ENCODE measurements at places on chromosomes 3 and 15.

DNA sequence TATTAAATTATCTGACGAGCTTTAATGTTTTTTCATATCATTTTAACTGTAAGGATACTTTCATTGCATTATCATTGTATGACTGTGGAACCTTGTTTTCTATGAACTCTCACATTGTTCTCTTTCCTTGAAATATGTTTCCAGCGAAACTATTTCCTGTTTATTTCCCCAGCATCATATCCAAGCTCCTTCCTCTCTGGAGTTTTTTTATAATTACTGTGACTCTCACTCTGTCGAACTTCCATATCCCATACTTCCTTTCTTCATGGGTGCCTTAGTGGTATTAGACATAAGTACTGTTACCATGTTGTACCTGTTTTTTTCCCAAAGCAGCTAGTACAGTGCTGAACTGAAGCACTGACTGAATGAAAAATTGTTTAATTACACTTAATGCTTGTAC, 373.6 kb upstream of the CNTN3 start:
- no peak for DNase-seq

DNA sequence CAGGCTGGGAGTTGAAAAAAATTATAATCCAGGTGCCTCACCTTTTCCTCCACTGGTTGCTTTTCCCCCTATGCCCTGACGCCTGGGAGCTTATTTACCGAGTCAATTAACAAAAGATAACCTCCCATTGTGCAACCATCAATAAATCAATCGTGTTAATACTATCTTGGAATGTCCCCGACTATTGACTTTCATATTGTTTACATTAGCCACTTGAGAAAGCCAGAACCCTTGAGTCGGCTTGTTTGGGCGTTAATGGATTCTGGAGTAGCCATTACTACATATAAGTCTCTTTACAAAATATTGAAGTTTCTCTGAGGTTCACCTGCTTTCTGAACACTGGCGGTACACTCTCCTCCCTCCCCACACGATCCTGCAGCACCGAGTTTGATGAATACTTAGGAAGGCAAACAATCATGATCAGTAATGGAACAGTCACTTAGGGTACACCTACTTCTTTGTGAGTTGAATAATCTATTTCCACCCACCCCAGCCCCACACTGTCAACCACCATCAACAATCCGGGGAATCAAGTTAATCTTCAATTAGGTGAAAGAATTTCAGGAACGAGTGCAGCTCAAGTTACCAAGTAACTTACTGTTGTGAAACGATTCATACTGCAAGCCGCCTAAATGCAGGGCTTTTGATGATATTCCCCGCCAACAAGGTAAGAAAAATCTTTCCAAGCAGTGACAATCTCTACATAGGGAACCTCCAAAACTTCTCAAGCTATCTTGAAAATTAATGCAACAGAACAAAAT, 159.3 kb upstream of the NR2F2 start:
- DNase-seq = no peak

- DNase-seq = no peak
Observed at GRCh38 chr3:198107840-198108734, 148.1 kb downstream of the LMLN start.

GRCh38 chr15:80916056-80916455, 73.6 kb downstream of the MESD start:
- no peak for DNase-seq

DNA sequence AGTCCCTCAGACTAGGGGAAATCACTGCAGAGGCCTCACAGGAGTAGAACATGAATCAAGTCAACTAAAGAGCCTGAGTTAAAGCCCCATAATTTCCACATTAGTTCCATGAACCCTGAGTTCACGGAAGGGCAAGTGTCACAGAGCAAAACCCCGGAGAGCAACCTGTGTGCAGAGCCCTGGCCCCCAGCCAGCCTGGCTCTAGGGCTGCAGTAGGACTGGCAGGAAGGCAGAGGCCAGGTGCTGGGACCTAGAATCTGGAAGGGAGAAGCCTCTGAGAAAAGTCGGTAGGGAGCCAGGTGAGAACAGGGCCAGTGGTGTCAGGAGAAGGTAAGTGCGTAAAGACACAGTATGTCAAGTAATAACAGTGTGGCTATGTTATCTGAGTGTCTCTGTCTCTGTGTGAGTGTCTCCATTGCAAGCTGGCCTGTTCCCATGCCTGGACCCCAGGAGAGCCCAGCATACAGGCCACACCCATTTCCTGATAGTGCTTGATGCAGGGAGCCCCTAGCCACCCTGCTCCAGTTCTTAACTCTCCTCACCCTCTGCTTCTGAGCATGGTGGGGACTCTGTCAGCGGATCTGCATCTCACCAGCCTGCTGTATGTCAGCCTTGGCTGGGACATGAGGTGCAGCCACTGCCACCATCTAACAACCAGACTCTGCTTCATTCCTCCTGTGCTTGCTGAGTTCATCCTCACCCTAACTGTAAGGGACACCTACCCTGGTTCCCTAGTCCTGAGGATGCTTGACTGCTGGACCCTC, 11.3 kb upstream of the MANF start:
- DNase-seq = no peak

DNA sequence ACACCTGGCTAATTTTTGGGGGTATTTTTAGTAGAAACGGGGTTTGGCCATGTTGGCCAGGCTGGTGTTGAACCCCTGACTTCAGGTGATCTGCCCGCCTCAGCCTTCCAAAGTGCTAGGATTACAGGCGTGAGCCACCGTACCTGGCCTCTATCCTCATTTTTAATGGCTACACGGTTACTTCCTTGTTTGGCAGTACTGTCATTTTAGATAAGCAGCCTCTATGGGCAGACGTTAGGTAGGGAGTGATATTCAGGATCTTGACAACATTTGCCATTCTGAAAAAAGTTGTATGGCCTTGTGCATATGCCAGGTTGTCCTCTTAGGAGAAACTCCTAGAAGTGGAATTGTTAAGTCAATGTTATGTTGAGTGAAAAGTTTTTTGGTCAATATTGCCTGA, 141.7 kb downstream of the ITPR1 start:
- DNase-seq = no peak

DNA sequence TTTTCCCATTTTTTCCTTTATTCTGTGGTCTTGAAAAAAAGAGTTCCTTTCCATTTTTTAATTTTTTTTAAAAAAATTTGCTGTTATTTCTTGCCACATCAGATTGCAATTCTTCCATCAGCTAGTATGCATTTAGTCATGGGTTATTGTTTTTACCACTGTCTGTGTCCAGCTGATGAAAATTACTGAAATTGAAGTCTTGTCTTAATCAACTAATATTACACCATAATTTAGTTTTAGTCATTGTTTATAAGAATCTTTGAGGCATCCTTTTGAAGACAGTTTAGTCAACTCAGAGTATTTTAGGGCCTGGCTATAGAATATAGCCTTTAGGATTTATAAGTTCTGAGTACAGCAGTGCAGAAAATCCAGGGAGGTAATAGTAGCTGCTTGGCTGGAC, 172.1 kb downstream of the LRTM1 start:
- no peak for DNase-seq

- peak; percentile 37 for DNase-seq
Observed at GRCh38 chr15:80093854-80094418, 34.5 kb downstream of the ZFAND6 start.

DNA sequence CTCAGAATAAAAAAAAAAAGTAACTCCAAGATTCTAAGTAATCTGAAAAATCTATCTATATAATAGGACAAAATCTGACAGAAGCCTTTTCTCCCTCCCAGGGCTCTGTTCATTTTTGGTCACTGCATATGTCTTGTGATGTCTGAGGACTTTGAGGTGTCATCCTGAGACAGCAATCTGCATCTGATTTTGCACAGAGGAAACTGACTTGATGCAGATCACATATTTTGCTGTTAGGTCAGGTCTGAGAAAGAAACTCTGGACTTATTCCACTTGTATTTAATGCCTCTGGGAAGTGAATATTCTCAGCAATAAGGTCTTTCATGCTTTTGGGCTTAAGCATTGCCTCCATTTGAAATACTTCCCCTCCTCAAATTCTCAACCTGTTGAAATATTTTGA, 295.2 kb upstream of the THBS1 start:
- no peak for DNase-seq

- DNase-seq = no peak
Observed at GRCh38 chr3:41323467-41324155, 124.3 kb downstream of the CTNNB1 start.

- DNase-seq = peak; percentile 9
Observed at GRCh38 chr15:84766461-84767035, 18.2 kb downstream of the ZNF592 start.

DNA sequence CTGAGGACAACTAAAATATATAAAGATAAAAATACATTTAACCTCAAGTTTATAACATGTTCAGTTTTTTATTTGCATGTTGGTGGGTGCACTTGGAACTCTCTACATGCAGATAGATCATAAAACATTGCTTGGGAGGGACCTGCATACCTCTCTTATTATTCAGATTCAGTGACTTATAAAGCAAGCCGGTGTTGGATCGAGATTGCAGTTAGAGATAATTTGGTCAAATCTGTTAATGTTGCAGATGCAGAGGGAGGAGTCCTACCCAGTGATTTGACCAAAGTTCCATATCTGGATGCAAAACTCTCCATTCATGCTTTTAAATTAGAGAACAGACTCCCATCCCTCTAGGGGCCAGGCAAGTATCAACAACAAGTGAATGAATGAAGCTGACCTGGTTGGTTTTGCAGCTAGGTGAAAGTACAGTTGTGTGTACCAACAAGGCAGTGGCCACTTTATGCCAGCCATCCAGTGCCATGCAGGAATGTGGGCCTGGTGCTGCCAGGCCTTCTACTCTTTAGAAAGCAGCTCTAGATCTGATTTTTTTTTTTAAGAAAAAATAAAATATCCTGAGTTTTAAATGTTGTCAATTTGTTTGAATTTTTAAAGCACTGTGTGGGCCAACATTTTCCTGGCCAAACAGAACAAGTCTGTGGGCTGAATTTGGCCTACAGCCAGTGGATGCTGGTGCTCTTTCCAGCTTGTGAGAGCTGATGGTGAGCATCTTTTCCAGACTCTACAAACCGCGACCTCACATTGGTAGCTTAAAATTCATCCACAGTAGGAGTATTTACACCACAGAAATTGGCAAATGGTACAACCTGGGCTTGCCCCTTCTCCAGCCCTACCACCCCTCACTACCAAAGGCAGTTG, 12.3 kb downstream of the CDIN1 start:
- no peak for DNase-seq

GRCh38 chr15:41462084-41462795, 31.4 kb upstream of the ITPKA start:
- no peak for DNase-seq

- DNase-seq = no peak
Observed at GRCh38 chr3:57706462-57706861, 13.6 kb upstream of the DENND6A start.

DNA sequence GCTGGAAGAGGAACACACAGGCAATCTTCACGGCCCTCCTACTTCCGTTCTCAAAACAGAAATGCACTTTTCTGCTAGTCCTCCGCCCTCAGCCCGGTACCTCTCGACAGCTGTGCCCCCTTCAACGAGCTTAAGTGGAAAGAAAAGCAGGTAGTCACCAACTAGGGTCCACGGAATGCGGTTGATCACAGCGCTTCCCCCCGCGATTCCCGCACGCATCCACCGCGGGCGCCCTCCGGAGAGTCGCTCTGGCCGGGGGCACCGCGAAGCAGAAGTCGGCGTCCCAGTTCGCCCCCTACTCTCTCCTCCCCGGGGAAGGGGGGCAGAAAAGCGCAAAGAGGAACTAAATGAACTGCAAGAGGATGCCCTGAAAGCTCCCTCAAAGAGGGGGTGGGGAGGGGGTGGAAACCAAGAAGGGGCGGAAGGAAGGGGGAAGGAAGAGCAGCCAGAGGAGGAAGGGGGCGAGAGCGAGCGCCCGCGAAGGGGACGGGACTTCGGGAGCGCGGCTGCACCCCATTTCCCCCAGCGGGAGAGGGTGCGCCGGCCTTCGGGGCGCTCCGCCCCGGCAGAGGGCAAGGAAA, 738 bp downstream of the ACAP2 start:
- DNase-seq = peak; percentile 65

GRCh38 chr3:50483374-50483773, 20.1 kb downstream of the CACNA2D2 start:
- no peak for DNase-seq

- DNase-seq = peak; percentile 26
Observed at GRCh38 chr3:14806641-14807263, 12.0 kb upstream of the FGD5 start.

- DNase-seq = no peak
Observed at GRCh38 chr3:34938784-34939183, 700.5 kb upstream of the ARPP21 start.

Data from activated T-cell treated with anti-CD3 and anti-CD28 coated beads, Interleukin-2, amount 50 U/mL, for 48 hours (primary cell).